ENCODE measurements at places on chromosomes 12 and 14.

DNA sequence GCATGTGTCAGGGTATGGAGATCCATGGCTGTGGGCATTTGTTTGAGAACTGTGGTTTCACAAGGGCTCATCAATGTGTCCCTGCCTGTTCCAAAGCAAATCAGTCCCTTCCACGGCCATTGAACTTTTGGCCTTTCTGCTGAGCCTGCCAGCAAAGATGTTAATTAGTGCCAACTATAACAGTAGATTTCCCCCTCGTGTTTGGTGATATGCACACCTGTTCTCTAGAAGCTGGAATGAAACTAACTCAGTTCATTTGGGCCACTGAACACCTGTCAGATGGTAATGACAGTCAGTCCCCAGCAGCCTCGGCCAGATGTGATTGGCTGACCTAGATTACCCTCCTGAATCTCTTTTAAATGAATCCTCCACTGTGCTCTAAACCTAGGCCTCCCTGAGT, 43.2 kb downstream of the IRAK3 start:
- no peak for DNase-seq

DNA sequence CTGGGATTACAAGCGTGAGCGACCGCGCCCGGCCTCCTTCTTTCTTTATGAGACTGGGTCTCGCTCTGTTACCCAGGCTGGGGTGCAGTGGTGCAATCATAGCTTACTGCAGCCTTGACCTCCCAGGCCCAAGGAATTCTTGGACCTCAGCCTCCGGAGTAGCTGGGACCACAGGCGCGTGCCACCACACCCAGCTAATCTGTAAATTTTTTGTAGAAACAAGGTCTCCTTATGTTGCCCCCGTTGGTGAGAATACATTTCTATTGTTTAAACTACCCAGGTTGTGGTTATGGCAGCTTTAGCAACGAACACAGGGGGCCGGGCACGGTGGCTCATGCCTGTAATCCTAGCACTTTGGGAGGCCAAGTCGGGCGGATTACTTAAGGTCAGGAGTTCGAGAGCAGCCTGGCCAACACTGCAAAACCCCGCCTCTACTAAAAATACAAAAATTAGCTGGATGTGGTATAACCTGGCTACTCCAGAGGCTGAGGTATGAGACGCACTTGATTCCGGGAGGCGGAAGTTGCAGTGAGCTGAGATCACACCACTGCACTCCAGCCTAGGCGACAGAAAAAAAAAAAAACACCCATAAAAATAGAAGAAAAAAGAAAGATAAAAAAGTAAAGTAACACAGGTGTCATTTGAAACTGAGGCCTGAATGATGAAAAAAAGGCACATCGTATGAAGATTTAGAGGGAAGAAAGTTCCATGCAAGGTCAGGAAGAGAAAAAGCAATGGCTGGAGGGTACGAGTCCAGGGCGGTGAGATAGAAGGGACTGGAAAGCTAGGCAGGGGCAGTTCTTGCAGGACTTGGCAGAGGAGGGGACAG, 977 bp upstream of the TMEM120B start:
- no peak for DNase-seq

DNA sequence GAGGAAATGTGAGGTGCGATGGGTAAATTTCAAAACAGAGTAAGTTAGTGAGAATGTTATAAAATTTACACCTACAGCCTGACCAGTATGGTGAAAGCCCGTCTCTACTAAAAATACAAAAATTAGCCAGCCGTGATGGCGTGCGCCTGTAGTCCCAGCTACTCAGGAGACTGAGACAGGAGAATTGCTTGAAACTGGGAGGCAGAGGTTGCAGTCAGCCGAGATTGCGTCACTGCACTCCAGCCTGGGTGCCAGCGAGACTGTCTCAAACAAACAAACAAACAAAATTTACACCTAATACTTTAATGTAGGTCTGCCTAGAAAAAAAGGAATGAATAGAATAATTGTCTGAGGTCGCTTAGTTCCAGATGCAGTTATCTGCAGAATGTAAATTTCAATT, 37.6 kb downstream of the SLC2A14 start:
- DNase-seq = no peak

DNA sequence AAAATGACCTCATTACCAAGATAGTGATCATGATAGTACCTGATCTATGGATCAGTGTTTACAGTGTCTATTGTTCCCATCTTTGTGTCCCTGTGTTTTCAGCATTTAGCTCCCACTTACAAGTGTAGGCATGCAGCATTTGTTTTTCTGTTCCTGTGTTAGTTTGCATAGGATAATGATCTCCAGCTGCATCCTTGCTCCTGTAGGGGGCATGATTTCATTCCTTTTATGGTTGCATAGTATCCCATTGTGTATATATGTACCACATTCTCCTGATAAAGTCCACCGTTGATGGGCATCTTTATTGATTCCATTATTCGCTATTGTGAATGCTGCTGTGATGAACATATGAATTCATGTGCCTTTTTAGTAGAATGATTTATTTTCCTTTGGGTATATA, 215.4 kb upstream of the NAV3 start:
- peak; percentile 29 for DNase-seq

DNA sequence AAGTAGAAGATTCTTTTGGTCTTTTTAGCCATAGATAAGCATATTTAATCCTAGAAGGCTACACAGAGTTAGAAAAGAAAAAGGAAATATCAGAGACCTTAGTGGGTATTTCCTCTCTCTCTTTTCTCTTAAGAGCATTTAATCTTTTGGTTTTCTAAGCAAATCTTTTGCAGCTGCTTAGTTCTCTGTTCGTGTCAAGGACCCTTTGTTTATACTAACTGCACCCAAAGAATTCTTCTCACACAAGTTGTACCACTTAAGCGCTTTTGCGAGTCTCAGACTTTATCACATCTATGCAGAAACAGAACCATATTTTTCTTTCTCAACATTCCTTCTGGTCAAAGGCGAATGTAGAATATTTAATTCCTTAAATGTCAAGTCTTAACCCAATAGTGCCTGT, 17.9 kb upstream of the NID2 start:
- no peak for DNase-seq

DNA sequence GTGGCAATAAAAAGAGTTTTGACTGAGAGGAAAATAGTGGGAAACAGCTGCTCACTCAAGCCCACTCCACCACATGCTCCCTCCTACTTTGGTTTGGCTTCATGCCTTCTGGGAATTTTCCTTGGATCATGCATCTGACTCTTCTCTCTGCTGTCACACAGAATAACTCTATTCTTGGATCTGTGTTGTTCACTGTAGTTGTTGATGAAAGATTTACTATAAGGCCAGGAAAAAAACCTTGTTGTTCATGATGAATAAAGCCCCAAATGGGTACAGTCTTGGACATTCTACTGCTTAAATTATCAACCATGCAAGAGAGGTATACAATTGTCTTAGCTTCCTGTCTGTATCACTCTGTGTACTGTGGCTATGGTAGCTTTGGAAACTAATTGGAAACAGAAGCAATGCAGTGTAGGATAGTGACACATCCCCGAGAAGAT, 70.5 kb downstream of the TMX1 start:
- no peak for DNase-seq

- DNase-seq = no peak
These were observed 188.9 kb upstream of the BCL2L14 start for GRCh38 chr12:11881835-11882234.

- DNase-seq = no peak
These were observed 396.2 kb downstream of the PAWR start for GRCh38 chr12:79294590-79294989.

- no peak for DNase-seq
These were observed 665.7 kb downstream of the NRXN3 start for GRCh38 chr14:78835909-78836308.

GRCh38 chr12:78208092-78208491, 377.4 kb downstream of the NAV3 start:
- DNase-seq = peak; percentile 45

DNA sequence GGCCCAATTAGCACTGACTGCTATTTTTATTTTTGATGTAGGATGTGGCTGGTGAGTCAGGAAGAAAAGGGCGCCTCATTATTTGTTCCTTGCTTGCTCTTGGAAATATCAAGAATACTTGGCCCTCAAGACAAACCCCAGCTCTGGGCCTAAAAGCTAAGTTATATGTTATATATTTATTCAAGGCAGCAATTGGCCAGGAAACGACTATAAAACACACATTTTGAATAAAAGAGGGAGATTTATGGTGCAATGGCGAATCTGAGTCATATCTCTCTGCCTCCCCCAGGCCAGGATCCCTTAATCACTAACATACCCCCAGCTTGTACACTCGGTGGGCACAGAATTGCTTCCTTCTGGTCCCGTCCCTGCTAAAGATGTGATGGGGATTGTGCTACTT, 63.3 kb downstream of the TBX5 start:
- no peak for DNase-seq

DNA sequence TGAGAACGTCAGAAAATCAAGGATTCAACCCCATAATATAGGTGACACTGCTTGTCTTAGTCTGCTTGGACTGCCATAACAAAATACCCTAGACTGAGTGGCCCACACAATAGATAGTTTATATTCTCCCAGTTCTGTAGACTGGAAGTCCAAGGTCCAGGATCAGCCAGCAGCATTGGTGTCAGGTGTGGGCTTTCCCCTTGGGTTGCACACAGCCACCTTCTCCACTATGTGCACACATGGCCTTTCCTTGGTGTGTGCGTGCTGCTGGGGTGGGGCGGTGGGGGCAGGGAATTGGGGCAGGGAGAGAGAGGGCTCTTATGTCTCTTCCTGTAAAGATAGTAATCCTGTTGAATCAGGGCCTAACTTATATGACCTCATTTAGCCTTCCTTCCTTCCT, 106.4 kb downstream of the SLC25A47 start:
- no peak for DNase-seq

- DNase-seq = peak; percentile 10
These were observed 190.5 kb upstream of the PLXNC1 start for GRCh38 chr12:93957870-93958269.

DNA sequence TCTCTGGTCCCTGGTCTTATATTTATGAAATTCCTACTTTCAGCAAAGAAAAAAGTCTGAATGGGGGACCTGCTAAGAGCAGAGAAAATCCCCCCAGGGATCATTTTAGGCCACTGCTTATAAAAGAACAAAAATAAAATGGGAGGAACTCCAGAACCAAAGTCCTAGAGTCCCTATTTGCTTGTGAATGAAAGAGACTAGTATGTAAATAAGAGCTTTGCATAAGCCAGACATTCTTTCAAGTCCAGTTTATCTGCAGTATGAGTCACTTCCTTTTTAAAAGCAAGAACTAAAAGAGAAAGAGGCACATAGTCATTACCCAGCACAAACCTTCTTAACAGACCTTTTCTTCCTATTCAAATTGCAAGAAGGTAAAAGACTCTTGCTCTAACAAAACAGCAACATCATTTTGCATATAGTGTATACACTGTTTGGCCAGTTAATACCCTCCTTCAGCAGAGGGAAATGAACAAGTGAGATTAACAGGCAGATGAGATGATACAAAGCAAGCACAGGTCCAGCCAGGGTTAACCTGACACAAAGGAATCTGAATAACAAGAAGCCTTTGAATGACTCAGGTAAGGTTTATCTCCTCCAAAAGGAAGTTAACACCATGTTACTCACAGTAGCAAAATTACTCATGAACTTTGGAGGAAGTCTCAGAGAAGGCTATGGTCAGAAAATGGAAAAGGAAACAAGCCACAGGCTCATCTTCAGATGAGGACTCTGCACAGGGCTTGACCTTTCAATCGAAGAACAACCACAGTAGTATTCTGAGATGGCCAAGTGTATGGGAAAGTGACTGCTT, 87.3 kb downstream of the PHLDA1 start:
- peak; percentile 99 for DNase-seq

GRCh38 chr12:38384816-38385378, 68.3 kb downstream of the ALG10B start:
- DNase-seq = peak; percentile 0

GRCh38 chr12:77696183-77696582, 134.5 kb upstream of the NAV3 start:
- DNase-seq = no peak

- DNase-seq = peak; percentile 43
These were observed 12.5 kb downstream of the P2RX7 start for GRCh38 chr12:121145221-121145620.

DNA sequence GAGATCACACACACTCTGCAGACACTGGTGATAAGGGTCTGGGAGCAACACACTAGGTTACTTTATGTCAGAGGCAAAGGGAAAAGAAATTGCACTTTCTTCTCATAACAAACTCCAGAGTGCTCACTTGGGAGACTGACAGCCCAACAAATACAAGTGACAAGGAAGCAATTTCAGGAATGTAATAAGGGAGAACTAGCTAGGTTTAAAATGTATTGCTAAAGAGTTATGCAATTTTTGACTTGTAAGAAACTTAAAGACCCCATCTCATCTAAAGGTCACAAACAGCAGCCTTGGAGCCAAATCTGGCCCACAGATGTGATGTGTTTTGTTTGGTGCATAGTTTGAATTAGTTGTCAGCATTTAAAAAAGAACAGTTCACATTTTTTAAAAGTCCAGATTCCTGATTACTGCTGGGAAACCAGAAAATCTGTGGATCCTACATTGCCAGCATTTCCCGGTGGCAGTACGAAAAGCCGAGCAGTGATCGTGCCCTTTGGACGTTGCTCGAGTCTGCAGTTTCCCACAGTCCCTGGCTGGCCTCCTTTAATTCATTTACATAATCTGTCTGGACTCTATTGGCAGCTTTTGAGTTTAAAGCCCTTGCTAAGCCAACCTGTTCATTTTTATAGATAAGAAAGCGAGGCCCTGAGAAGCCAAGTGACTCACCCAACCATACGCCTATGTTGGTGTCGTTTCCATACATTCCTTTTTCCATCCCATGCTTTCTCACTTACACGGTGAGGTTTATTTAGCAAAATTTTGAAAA, 42.0 kb upstream of the ETV6 start:
- no peak for DNase-seq

DNA sequence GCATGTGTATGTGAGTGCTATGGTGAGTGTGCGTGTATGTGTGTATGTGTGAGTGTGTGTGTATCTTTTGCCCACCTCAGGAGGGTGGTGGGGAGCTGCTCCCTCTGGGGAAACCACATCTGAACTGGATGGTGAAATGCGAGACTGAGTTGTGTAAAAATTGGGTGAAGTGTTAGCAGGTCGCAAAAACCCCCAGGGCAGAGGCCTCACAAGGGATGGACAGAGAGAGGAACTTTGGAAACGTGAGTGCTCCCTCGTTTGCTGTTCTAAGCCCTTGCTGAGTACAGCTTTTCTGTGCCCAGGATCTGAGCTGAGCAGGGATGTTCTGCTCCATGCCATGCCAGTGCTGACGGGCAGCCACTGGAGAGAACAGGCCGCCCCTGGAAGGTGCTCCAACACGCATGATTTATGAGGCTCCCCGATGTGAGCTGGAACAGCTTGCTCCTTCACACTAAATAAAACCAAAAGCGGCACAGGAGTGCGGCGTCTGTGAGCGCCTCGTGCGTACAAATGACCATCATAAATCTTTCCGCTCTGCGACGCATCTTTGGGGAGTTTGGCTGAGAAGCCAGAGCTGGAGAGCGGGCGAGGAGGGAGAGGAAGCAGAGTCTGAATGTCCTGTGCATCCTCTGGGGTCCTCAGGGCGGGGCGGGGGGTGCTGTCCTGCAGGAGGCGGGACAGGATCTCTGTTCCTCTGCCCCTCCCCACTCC, 14.1 kb upstream of the GALNT9 start:
- DNase-seq = no peak

Data from ELR (cell line).